Stimulated activated naive B cell treated with anti-CD40 and anti-IgM and Interleukin-4, amounts not matched to agents 10 μg/mL and 1 μg/mL and 100 μg/mL, for 72 hours (primary cell): ENCODE measurements at places on chromosomes 16 and 17.

GRCh38 chr17:44930667-44931066, 15.4 kb upstream of the GFAP start:
- DNase-seq = no peak

DNA sequence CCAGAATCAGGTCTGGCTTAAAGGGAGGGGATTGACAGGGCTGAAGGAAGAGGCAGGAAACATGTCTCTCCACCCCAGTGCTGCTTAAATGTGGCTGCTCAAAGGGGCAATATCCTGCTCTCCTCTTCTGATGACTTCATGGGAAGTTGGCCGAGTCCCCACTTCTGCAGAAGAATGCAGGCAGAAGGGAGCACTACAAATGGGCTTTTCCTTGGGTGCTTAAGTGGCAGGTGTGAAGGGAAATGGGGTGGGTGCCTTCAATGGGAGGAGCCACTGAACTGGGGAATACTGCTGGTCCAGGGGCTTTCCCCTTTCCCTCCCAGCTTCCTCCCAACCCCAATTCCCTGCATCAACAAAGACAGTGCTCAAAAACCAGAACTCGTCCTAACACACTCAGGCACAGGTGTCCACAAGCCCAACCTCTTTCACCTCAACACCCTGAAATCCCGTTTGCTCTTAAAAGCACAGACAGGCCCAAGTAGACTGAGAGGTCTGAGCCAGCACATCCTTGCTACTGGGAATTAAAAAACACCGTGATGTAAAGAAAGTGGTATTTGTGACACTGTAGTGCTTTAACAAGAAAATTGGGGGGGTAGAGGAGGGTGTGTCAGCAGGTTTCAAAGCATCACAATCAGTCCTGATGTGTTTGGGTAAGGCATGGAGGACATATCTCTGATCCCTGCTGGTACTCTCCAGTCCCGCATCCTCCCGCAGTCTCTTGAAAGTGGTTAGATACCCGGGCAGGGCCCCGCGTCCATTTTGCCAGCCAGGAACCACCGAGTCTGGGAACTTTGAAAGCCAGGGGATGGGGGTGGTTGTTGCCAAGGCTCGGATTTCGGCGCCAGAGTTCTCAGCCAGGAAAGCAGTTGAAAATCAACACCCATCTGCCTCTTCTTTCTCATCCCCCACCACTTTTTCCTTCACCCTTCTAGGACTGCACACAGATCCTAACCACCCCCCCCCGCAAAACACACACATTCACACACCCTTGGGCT, 1.6 kb downstream of the CA10 start:
- DNase-seq = no peak

- no peak for DNase-seq
These were observed 14.7 kb upstream of the BCAR1 start for GRCh38 chr16:75265911-75266701.

- DNase-seq = no peak
These were observed 25.6 kb upstream of the DOC2B start for GRCh38 chr17:206941-207560.

DNA sequence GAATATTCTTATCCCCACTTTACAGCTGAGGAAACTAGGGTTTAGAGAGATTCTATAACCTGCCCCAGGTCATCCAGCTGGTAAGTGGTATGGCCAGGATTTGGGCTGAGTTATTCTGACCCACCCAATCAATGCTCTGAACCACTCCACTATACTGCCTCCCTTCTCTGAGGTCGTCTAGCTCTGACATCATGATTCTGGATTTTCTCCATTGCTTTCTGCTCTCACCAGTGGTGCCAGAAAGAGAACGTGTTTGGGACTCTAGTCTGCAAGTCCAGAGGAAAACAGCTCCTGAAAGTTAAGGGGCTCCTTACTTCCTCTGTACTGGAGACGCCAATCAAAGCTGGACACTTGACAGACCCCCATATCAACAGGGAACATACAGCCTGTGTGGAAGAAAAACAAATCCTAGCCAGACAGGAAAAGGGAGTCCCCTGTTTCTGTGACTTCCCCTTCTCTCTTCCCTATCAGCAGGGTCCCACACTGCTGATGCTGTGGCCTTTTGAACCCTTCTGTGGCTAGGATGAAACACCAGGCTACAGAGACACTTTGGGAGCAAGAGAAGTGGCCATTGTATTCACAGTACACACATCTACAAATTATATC, 6.0 kb upstream of the EZH1 start:
- DNase-seq = no peak

DNA sequence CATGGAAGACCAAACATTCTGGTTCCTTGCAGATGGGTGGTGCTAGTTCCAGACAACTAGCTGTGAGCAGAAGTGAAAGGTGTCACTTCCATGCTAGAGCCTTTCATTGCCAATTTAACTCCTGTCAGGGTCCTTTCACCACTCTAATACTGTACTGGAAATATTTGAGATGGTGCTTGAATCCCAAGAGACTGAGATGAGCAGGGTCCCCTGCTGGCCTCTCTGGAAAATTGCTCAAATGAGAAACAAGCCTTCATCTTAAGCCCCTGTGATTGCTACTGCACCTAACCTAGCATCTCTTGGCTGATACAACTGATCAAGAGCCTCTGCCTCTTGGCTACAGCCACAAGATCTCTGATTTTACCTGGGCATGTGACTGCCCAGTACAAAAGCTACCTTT, 7.4 kb upstream of the VAC14 start:
- no peak for DNase-seq

DNA sequence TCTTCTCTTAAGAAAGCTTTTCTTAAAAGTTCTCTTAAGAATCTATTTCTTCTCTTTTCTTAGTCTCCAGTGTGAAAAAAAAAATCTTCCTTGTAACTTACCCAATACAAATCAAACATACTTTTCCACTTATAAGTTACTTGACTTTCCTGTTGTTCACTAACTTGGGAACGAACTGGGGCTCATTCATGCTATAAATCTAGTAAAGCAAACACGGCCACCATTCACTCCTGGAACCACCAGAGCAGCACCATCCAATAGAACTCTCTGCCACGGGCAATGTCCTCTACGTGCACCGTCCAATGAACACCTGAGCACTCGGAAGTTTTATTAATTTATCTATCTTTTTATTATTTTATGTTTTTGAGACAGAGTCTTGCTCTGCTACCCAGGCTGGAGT, 20.8 kb downstream of the SRP68 start:
- no peak for DNase-seq

DNA sequence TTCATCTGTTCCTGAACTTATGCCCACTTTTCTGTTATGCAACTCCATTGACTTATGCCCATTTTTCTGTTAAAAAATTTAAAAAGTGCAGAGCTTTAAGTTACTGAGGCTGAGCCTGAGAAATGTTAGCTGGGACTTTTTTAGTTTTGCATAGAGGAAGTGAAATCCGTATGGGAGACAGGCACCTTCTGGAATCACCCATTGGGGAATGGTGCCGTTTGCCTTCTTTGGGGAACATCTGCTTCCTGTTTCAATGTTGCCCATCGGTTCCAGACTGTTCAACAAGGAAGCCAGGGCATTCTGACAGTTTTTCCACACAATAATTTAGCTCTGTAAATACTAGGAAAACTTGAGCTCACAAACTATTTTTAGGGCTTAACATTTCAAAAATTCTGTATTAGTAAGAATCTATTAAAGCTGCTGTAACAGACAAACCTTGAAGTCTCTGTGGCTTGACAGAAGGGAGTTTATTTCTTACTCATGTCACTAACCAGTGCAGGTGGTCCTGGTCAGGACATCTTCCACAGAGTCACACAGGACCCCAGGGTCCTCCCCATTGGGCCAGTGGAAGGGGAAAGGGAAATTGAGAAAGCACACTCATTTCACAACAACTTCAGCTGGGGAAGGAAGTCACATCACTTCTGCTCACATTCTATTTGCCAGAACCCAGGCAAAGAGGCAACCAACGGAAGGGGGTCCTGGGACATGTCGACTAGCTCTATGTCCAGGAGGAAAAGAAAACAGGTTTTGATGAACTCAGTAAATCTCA, 17.2 kb downstream of the PRKCB start:
- DNase-seq = peak; percentile 52

GRCh38 chr17:65914784-65915342, 277.1 kb downstream of the CEP112 start:
- peak; percentile 57 for DNase-seq

DNA sequence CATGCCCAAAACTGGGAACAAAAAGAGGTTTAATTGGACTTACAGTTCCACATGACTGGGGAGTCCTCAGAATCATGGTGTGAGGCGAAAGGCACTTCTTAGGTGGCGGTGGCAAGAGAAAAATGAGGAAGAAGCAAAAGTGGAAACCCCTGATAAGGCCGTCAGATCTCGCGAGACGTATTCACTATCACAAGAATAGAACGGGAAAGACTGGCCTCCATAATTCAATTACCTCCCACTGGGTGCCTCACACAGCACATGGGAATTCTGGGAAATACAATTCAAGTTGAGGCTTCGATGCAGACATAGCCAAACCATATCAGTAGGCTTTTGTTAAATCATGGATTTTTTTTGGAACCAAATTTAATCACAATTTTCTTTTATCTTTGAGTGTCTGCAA, 24.4 kb downstream of the RBL2 start:
- DNase-seq = no peak

- no peak for DNase-seq
These were observed 6.8 kb downstream of the FBXO47 start for GRCh38 chr17:38960402-38960801.

GRCh38 chr16:84763629-84764028, 56.2 kb upstream of the CRISPLD2 start:
- DNase-seq = no peak

DNA sequence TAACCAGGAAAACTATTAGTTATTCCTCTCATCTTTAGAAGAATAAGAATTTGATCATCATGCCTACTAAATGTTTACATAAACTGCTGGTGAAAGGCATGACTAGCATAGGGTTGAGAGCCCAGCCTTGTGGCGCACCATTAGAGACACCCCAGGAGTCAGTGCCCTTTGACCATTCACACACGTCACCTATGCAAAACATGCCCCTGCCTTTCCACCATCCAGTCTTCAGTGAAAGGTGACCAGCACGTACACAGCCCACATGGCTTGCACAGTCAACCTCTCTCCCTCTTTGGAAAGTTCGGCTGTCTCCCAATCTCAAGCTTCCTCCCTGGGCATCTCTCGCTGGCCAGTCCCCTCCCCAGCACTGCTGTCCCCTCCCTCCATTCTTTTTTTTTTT, 150.3 kb downstream of the ENGASE start:
- DNase-seq = no peak

- no peak for DNase-seq
These were observed 64.0 kb downstream of the USP32 start for GRCh38 chr17:60327901-60328273.

GRCh38 chr17:44546671-44547606, 10.3 kb upstream of the FZD2 start:
- no peak for DNase-seq

GRCh38 chr17:8832711-8833352, 33.7 kb upstream of the MFSD6L start:
- no peak for DNase-seq

DNA sequence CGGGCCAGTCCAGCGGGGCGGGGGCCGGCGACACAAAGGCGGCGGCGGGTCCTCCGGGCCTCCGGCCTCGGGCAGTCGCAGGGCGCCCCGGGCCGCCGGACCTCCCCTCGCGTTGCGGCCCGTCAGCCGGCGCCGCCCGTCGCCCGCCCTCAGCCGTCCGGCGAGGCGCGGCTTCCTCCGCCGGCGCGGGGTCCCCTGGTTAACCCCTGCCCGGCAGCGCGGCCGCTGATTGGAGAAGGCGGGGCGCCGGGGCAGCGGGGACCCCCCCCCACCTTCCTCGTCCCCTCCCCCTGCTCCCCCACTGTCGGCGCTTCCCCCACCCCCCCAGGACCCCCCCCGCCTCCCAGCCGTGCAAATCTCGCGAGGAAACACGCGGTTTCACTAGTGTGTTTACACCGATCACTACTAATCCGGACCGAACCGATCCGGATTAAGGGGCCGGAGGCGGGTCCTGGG, at the start of gene TLK2:
TLK2 (plus strand) TSS at position 402 of the 456 bp plus-strand sequence. CDS start 2,301 bp downstream, outside the sequence.
- peak; percentile 77 for DNase-seq

GRCh38 chr17:38920374-38921291, 4.8 kb upstream of the LASP1NB start:
- DNase-seq = no peak

DNA sequence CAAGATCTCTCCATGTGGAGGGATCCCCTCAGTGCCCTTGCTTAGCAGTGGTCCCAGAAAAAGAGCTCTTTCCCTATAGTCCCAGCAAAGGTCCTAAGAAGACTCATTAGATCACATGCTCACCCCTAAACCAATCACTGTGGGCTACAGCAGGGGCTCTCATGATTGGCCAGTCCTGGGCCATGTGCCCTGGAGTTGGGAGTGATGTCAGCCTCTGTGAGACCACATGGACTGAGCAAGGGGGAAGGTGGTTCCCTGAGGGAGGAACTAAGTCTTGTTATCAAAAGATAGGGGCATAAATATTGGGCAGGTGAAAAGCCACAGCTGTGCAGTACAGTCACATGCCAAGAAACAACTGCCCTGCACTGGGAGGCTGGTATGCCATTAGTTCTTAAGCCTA, 51.3 kb downstream of the SCNN1B start:
- DNase-seq = no peak

GRCh38 chr16:1772362-1772907, at the start of gene EME2:
TSS of gene EME2 (plus strand) at chr16:1772810. CDS start at chr16:1773228, 418 bp downstream.
- DNase-seq = peak; percentile 33

GRCh38 chr16:425740-426114, 278 bp downstream of the RAB11FIP3 start:
- no peak for DNase-seq

DNA sequence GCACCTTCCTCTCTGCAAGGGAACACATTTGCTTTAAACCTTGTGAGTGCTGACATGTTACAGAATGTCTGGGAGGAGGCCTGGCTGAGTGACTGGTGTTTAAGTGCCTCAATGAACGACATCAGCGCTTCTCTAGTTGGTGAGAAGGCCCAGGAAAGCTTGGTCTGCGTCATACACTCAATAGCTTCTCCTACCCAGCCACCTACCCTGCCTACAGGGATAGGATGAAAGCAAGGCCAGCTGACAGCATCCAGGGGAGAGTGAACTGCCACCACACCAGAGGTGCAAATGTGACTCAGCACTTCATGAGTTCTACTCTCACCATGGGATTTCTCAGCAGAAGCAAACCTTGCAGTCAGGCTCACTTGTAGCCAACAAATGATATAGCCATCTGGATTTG, 31.7 kb upstream of the CFAP20 start:
- DNase-seq = no peak

- peak; percentile 30 for DNase-seq
These were observed 652 bp downstream of the VPS35L start for GRCh38 chr16:19555938-19556771.

DNA sequence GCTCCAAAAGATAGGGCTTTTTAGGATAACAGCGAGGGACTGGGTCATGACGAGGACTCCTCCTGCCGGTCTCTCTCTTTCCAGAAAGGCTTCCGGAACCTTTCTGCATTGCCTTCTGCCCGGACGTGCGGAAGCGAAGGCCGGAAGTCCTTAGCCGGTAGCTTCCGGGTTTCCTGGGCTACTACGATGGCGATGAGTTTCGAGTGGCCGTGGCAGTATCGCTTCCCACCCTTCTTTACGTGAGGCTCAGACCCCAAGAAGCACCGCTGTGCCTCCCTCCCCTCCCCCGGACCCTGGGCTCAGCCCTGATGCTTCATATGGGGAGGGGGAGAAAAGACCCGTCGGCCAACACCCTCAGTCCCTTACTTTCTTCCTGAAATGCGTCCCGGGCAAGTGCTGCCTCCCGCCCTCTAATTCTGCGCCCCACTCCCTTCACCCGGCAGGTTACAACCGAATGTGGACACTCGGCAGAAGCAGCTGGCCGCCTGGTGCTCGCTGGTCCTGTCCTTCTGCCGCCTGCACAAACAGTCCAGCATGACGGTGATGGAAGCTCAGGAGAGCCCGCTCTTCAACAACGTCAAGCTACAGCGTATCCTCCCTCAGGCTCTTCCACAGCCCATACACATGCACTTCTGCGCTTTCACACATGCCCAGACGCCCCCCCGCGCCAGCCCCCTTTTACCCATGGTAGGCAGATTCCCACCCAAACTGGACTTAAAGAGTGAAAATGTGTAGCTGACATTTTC, at the start of gene VPS25:
VPS25 (plus strand) TSS at position 160 of the 746 bp plus-strand sequence; CDS start at position 187, 27 bp downstream.
- peak; percentile 76 for DNase-seq
